Activated naive CD4-positive, alpha-beta T cell treated with anti-CD3 and anti-CD28 coated beads for 36 hours (primary cell): ENCODE measurements at places on chromosomes 3 and 15.

GRCh38 chr3:17423786-17424536, 318.5 kb downstream of the TBC1D5 start:
- no peak for DNase-seq

- DNase-seq, result peak; percentile 39
Measured at GRCh38 chr3:143825513-143825912, 22.8 kb downstream of the SLC9A9 start.

DNA sequence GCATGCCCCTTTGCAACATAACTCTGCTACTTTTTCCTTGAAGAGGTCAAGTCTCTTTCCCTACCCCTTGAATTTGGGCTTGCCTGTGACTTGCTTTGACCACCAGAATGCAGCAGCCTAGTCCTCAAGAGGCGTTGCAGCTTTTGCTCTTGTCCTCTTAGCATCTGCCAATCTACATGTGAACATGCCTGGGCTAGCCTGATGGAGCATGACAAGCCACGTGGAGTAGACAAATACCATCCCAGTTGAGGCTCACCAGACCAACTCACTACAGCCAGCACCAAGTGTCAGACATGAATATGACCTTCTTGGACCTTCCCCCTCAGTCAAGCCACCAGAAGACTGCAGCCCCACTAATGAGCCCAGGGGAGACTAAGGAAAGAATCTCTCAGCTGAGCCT, 32.9 kb downstream of the AMOTL2 start:
- no peak for DNase-seq

GRCh38 chr3:131972091-131972490, 62.7 kb downstream of the CPNE4 start:
- no peak for DNase-seq

DNA sequence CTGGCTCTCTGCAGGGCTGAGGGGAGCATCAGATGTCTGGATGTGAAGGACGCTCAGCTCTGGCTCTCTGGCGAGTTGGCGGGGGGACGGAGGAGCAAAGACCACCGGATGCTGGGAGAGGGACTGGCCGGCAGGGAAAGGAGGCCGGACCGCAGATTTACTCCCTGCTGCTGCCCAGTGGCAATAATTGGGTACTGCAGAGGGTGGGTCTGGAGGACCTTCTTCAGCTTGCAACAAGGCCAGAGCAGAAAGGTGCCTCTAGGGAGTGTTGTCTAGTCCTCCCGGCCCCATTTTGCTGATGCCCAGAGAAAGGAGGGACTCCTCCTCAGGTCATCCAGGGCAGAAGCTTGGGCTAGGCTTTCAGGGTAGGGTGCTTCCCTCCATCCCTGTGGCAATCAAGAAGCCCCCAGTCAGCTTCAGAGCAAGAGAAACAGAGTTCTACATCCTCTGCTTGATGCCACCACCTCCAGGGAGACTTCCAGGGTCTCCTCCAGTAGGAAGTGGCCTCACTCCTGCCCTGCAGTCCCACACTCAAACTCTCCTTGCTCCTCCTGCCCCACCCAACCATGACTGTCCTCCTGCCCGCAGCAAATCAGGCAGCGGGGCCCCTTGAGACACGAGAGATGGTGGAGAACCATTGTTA, 20.3 kb upstream of the CSPG4 start:
- DNase-seq, result peak; percentile 73

- no peak for DNase-seq
Measured at GRCh38 chr3:69684309-69684961, 54.8 kb upstream of the MITF start.

GRCh38 chr3:65915477-65915876, 123.2 kb downstream of the MAGI1 start:
- no peak for DNase-seq

- DNase-seq, result no peak
Measured at GRCh38 chr3:81743096-81744025, 18.1 kb downstream of the GBE1 start.

DNA sequence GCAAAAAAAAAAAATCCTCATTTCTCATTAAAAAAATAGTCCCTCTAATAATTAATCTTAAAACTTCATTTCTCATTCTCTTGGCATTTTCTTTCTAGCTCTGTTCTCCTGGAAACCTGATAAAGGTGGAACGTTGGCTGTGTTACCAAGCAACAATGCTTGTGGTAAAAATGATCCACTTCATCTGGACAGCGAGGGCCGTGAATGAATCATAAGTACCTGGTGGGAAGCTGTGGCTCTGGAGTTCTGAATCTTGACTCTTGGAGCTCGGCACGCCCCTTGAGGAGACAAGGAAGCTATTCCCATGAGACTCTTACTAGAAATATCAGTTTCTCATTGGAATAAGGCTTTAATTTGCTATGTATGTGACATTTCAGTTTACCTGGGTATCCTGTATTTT, 32.5 kb downstream of the BCL2L10 start:
- DNase-seq, result no peak

GRCh38 chr3:38644016-38644661, 5.3 kb downstream of the SCN5A start:
- DNase-seq, result no peak
